ENCODE measurements at places on chromosomes 1 and 21.

- peak; percentile 66 for DNase-seq
Observed at GRCh38 chr1:55021942-55022546, 17.3 kb upstream of the PCSK9 start.

- DNase-seq, result no peak
Observed at GRCh38 chr1:206904423-206905142, 7.3 kb downstream of the IL24 start.

DNA sequence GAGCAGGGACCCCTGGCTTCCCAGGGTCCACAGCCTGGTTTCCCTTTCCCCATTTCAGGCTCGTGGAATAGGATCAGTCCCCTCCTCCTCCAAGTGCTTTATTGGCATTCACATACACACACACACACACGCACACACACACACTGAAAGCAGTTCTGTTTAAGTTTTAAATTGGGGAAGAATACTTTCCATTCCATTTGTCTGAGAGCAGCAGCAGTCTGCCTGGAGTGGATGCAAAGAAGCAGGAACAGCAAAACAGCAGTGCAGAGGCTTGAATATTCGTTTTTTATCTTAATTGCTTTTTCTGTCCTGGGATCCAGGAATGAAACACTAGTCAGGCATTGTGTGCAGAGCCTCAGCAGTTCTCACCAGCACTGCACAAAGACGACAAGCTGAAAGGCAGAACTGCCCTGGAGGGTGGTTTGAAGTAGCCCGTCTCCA lies 7.1 kb downstream of the CYB561D1 start:
- no peak for DNase-seq

DNA sequence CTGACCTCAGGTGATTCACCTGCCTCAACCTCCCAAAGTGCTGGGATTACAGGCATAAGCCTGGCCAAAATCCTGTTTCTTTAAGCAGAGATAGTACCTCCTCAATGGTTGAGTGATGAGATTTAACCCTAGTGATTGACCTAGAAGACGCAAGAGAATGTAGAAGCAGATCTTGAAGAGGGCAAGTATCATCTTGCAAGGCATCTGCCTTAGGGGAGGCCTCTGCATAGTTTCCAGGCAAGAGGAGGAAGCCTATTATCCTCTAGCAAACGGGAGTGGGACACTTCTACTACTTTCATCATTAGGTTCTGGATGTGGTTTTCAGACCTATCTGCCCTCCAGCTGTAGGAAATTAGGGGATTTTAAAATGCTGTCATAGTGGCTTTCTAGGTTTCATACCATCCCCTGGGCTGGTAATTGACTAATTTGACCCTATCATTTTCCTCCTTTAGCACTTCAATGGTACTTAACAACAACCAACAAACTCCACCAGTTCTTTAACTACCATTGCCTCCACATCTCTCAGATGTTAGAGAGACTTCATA lies 10.0 kb upstream of the TRIM62 start:
- no peak for DNase-seq

DNA sequence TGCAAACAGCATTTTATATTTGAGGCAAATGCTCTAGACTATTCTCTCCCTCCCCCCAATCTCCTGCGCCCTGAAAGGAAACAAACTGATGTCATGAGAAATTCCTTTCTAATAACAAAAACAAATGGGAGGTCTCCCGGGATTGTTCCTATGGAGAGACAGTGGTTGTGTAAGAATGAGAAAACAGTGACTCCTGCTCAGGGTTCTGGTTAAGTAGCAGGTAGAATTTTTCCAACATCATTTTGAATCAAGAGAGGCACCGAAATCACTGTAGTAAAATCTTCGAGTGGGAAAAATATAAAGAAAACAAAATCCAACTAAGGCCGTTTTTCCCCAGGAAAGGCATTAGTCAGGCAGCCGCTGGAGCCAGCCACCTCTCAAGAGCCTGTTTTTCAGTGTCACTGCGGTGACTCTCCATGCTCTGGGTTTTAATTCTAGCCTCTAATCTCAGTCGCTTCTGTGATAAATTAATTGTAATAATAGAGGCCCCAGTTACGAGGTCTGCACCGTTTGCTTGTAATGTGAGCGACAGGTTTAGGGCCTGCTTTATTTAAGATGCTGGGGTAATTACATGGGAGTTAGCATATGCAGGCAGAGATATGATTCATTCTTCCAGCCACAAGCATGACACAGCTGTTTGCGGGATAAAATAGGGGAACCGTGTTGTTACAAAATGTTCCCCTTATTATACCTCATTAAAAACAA lies 80.3 kb downstream of the RNF220 start:
- peak; percentile 29 for DNase-seq

DNA sequence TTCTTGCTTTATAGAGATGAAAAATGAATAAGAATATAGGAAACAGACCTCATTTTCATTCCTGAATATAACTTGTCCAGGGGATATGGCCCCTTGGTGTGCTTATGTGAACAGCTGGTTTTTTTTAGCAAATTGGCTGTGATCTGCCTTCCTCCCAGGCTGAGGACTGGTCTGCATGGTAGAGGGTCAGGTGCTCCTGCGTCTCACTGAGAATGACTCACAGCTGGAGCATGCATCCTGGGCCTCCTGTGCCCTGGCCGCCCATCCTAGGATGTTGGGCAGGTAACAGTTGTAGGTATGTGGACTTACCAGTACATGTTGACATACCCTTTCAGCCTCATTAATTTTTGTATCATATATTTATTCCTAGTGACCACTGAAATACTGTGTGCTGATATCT lies 29.8 kb downstream of the AGT start:
- DNase-seq, result no peak

- no peak for DNase-seq
Observed at GRCh38 chr1:226310245-226310540, 1.2 kb upstream of the LIN9 start.

GRCh38 chr21:19553919-19554615 lies 1150.5 kb upstream of the TMPRSS15 start:
- no peak for DNase-seq

- no peak for DNase-seq
Observed at GRCh38 chr1:48750109-48750508, 26.6 kb downstream of the BEND5 start.

DNA sequence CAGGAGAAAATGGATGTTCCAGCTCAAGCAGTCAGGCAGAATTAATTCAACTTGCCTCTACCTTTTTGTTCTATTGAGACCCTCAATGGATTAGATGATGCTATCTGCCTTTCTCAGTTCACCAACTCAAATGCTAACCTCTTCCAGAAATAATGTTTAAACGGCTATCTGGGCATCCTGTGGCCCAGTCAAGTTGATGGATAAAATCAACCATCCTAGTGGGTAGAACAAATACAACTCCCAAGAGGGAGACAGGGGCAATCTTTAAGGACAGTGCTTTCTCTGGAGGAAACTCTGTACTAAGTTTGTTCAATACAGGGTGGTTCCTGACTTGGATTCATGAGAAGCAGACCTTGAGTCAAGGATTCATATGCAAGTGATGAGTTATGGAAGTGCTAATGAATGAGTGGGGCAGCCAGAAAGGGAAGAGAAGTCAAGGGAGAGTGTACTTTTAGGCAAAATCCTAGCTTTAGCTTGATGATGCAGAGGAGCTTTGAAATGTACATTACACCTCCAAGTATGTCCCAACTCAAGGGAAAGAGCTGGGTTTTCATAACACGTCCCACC lies 49.4 kb upstream of the COG2 start:
- DNase-seq, result no peak

GRCh38 chr1:17032741-17033140 lies 21.0 kb upstream of the ATP13A2 start:
- no peak for DNase-seq

- DNase-seq, result no peak
Observed at GRCh38 chr1:28326515-28326914, 2.3 kb upstream of the MED18 start.

- peak; percentile 97 for DNase-seq
Observed at GRCh38 chr1:202810615-202811295, at the start of gene PCAT6. Gene PCAT6, plus strand, starts transcription at chr1:202810954.

GRCh38 chr1:166975361-166976129 lies at the start of gene ILDR2:
Gene ILDR2, minus strand, starts transcription at chr1:166975540. Its CDS starts 272 bp downstream, at chr1:166975268.
- peak; percentile 87 for DNase-seq

GRCh38 chr1:182785181-182785580 lies 4.4 kb upstream of the NPL start:
- DNase-seq, result no peak

- DNase-seq, result no peak
Observed at GRCh38 chr1:147605591-147605990, 64.3 kb downstream of the BCL9 start.
